ENCODE measurements at places on chromosomes 3 and 15. TPM values are rescaled to one million over a fixed set of nuclear protein-coding genes. Genes with fewer than 3 reads are reported as not detected.
A peak's percentile ranks its signal among the peaks of the same experiment; 100 is the strongest.

GRCh38 chr3:133264920-133265319, 134.9 kb upstream of the BFSP2 start:
- no peak for DNase-seq
- no peak overlapping the region for H3K27ac ChIP-seq
- no peak overlapping the region for H3K4me3 ChIP-seq

DNA sequence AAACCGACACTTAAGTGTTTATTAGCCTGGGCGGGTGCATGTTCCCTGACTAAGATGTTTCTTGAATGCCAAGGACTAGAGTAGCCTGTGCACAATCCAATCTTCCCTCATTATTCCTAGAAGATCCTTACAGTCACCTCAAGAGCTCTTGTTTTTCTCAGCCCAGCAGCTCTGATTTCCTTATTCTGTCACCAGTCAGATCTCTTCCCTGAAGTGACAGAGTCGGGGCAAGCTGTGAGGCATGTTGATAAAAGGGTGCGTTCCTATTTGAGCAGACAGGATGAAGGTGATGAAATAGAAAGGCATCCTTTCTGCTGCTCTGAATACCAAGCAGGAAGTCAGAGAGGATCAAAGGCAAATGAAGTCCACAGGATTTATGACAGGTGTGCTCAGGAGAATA, 125.6 kb upstream of the MCTP2 start:
- peak; percentile 22 for DNase-seq
- no peaks in the 10 kb centered on the region for H3K27me3 ChIP-seq
- H3K4me3 ChIP-seq = no peak overlapping the region
- no peak overlapping the region for H3K27ac ChIP-seq
- no peaks in the 10 kb centered on the region for H3K36me3 ChIP-seq

UBAP1L gene
- total RNA-seq = 8.5 TPM

USP13 gene
- 52.6 TPM for total RNA-seq

GRCh38 chr3:58207954-58208353, 2.8 kb downstream of the DNASE1L3 start:
- H3K27me3 ChIP-seq = no peaks in the 10 kb centered on the region
- no peaks in the 10 kb centered on the region for H3K36me3 ChIP-seq
- H3K27ac ChIP-seq = no peak overlapping the region
- H3K4me1 ChIP-seq = no peaks in the 10 kb centered on the region
- H3K4me3 ChIP-seq = no peak overlapping the region

- H3K4me1 ChIP-seq = no peaks in the 10 kb centered on the region
- H3K36me3 ChIP-seq = no peaks in the 10 kb centered on the region
- H3K27me3 ChIP-seq = no peaks in the 10 kb centered on the region
- DNase-seq = no peak
- H3K27ac ChIP-seq = no peak overlapping the region
These were observed 117.8 kb downstream of the OXNAD1 start for GRCh38 chr3:16382845-16383244.

GRCh38 chr15:93980261-93980911, 251.0 kb upstream of the MCTP2 start:
- no peak for DNase-seq
- H3K4me3 ChIP-seq = no peak overlapping the region
- no peaks in the 10 kb centered on the region for H3K36me3 ChIP-seq
- H3K27ac ChIP-seq = no peak overlapping the region
- no peaks in the 10 kb centered on the region for H3K4me1 ChIP-seq
- no peaks in the 10 kb centered on the region for H3K27me3 ChIP-seq

MELTF gene
- 9.0 TPM for total RNA-seq

DNA sequence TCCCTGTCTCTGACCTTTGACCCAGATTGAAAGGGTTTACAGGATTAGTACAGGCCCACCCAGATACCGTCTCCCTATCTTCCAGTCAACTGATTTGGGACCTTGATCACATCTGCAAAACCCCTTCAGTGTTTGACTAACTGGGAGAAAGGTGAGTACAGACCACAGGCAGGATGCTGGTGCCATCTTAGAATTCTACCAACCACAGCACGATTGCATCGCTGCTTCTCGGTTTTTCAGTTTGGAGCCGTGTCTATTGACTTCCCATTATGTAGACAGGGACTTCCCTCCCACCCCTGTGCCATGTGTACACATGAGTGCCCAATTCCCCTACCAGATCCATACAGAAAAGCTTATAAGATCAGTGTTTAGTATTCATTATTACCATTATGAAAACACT, 6.6 kb upstream of the KLF13 start:
- H3K27ac ChIP-seq = no peak overlapping the region
- peaks cover under 1% of the 10 kb centered on the region for H3K4me1 ChIP-seq
- no peak for DNase-seq

TUSC2 gene
- total RNA-seq = 31.9 TPM

CGNL1 gene
- total RNA-seq = 65.6 TPM

DNA sequence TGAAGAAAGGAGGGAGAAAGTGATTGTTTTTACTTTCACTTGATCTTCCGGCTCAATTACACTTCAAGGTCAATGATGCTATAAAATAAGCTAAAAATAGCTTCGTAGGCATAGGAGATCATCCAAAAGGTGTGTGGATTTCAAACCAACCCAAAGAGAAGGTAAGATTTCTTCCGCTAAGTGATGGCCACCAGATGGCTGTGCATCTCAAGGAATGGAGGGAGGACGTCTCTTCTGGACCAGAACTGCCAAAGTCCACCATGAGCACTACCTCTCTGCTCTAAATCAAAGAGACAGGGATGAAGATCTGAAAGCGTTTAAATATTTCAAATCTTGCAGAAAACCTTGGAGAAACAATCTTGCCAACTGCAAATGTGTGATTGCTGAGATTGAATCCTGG, 199.1 kb upstream of the ZPLD1 start:
- no peak overlapping the region for H3K27ac ChIP-seq
- no peaks in the 10 kb centered on the region for H3K4me1 ChIP-seq
- H3K36me3 ChIP-seq = no peaks in the 10 kb centered on the region
- H3K4me3 ChIP-seq = no peak overlapping the region

DNA sequence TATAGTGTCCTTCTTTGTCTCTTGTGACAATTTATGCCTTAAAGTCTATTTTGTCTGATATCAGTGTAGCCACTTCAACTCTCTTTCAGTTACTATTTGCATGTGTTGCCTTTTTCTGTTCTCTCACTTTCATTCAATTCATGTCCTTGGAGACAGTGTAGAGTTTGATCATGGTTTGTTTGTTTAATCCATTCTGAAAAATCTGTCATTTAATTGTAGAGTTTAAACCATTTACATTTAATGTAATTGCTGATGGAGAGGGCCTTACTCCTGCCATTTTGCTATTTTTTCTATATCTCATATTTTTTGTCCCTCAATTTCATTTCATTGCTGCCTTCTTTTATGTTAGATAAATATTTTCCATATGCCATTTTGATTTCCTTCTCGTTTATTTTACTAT, 42.3 kb downstream of the LSM3 start:
- no peaks in the 10 kb centered on the region for H3K36me3 ChIP-seq
- H3K27ac ChIP-seq = no peak overlapping the region
- no peak overlapping the region for H3K4me3 ChIP-seq
- no peaks in the 10 kb centered on the region for H3K27me3 ChIP-seq
- DNase-seq = no peak

CHST13 gene
- not detected for total RNA-seq

DNA sequence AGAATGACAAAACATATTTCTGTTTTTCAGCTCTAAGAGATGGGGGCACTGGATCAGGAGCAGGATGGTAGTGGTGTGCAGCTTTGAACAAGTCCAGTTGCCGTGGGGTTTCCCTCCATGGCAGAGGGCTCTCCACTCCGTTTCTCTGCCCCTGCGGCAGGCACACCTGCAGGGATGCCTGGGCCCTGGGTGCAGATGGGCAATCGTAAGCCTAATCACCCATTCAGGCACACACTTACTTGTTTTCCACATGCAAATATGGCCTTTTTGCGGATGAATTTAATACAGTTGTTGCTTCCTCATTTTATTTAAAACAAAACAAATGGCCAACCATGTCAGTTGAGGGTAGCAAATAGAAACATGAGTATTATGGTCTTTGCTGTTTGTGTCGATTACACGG, 85.1 kb downstream of the LPP start:
- DNase-seq = no peak
- H3K4me3 ChIP-seq = no peak overlapping the region
- H3K4me1 ChIP-seq = no peaks in the 10 kb centered on the region

- no peak for DNase-seq
- no peaks in the 10 kb centered on the region for H3K4me1 ChIP-seq
- no peak overlapping the region for H3K27ac ChIP-seq
- no peak overlapping the region for H3K4me3 ChIP-seq
- no peaks in the 10 kb centered on the region for H3K27me3 ChIP-seq
These were observed 25.1 kb upstream of the GABPB1 start for GRCh38 chr15:50380089-50380488.

ZNF35 gene
- total RNA-seq = 14.9 TPM

IQCF5 gene
- not detected for total RNA-seq

DNA sequence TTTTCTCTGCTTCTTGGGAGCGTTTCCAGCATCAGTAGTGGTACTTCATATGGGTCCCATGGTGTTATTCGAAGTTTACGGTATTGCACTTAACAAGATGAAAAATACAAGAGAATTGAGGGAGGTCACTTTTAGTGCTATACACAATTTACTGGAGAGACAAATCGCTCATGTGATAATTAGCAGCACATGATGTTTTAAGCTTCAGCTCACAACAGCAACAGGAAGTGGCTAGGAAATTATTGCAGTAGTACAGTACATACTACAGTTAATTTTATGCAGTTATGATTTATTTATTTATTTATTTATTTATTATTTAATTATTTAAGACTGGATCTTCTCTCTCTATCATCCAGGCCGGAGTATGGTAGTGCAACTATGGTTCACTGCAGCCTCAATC, 14.4 kb upstream of the DCAF1 start:
- H3K36me3 ChIP-seq = no peaks in the 10 kb centered on the region
- no peak overlapping the region for H3K27ac ChIP-seq

DNA sequence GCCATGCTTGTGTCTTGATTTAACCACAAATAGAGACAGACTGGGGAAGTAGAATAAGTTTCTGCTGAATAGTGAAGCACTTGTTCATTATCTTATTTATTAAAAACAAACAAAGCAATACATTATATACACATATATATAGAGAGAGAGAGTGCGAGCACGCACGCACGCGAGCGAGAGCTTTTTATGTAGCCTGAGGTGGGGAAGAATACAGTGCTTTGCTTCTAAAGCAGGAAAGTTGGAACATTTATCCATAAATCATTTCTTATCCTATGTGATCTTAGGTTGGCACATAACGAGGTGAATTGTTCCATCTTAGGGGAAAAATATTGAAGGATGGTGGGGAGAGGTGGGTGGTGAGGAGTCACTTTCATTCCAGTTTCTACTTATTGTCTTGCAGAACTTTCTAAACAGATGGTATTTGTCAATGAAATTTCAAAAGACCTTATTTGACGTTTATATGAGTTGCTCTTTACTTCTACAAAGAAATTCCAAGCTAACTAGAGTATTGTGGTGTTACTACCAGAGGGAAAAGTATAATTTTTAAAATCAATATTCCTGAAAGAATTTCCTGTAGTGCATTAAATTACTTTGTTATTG, 110.0 kb downstream of the ATG7 start:
- DNase-seq = no peak
- H3K4me3 ChIP-seq = no peak overlapping the region
- no peaks in the 10 kb centered on the region for H3K27me3 ChIP-seq
- H3K4me1 ChIP-seq = no peaks in the 10 kb centered on the region

- no peak for DNase-seq
- no peak overlapping the region for H3K27ac ChIP-seq
- H3K27me3 ChIP-seq = no peaks in the 10 kb centered on the region
These were observed 331.5 kb upstream of the RGMA start for GRCh38 chr15:93420477-93420876.

KNG1 gene
- 0.91 TPM for total RNA-seq

GRCh38 chr3:49906073-49906743, 2.5 kb upstream of the MST1R start:
- no peaks in the 10 kb centered on the region for H3K36me3 ChIP-seq
- peak overlapping the region; percentile 58 for H3K27ac ChIP-seq
- no peak overlapping the region for H3K4me3 ChIP-seq
- peak; percentile 40 for DNase-seq
- no peaks in the 10 kb centered on the region for H3K27me3 ChIP-seq
- peaks cover 2% of the 10 kb centered on the region for H3K4me1 ChIP-seq

DNA sequence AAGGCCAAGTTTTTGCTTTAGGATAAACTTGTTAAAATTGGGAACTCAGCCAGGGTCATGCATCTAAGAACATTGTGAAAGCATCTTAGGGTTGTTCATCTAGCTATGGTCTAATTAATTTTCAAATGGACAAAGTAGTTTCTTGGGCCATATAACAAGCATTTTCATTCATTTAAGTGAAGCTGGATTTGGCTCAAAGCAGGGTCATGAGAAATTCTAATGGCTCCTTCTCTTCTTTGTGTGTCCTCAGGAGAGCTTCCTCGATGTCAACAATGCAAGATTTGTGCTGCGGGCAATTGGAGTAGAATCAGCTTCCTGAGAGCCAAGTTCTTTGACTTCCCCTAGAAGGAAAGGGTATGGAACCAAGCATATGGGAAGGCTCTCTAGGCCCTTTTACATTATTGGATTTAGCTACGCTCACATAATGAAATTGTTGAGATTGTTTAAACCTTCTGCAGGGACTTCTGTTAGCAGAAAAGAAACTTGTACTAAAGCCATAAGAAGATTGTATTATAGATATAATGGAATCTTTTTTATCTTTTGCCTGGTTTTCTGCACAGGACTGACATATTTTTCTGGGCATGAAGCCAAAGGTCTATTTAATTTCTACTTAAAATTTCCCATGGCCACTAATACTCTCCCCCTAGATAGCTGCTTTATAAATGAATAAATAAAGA, 1.8 kb upstream of the SAMMSON start:
- H3K36me3 ChIP-seq = no peaks in the 10 kb centered on the region
- peaks cover 2% of the 10 kb centered on the region for H3K4me1 ChIP-seq
- no peaks in the 10 kb centered on the region for H3K27me3 ChIP-seq
- no peak overlapping the region for H3K4me3 ChIP-seq
- no peak overlapping the region for H3K27ac ChIP-seq

GRCh38 chr3:70919661-70920060, 607.2 kb upstream of the MDFIC2 start:
- no peaks in the 10 kb centered on the region for H3K27me3 ChIP-seq
- no peaks in the 10 kb centered on the region for H3K4me1 ChIP-seq
- DNase-seq = no peak
- no peak overlapping the region for H3K4me3 ChIP-seq
